ENCODE measurements at places on chromosomes 4 and X.

DNA sequence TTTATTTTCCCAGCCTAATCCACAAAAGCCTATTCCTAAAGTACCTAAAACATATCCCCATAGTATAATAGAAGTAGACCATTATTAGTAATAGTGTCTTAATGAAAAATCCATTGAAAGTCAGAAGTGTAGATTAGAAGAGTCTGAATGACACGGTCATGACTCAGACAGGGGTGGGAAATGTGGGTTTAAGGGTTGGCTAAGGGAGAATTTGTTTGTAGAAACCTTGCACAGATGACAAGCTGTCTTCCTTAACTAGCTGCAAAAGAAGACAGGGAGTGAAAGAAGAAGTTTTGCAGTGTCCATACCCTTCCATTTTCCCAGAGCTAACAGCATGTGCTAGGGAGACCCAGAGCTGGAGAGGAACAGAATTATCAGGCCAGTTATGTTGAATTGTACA, 242.7 kb upstream of the ETNPPL start:
- DNase-seq = no peak

- DNase-seq = no peak
Measured at GRCh38 chr4:79247695-79248394, 78.0 kb downstream of the NAA11 start.

DNA sequence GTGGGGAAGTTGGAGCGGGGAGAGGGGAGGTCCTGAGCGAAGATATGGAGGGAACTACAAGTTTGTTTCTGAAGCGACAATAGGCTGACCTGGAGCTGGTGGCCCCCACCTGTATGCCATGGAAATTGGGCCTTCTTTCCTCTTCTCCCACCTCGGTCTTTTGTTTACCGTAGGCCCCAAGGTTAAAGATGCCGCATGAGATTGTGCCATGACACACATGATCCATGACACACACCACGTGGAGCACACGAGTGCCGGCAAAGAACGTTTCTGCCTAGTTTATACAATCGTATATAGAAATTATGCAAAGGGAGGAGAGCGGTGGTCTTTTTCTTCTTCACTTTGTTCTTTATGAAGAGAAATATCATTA, 408 bp downstream of the TMEM33 start:
- DNase-seq = no peak

GRCh38 chr4:147041376-147041775, 95.7 kb upstream of the TTC29 start:
- no peak for DNase-seq

GRCh38 chrX:69616457-69617203, 717 bp downstream of the EDA start:
- DNase-seq = peak; percentile 66

GRCh38 chrX:1484638-1485019, 31.9 kb upstream of the ASMTL start:
- no peak for DNase-seq

DNA sequence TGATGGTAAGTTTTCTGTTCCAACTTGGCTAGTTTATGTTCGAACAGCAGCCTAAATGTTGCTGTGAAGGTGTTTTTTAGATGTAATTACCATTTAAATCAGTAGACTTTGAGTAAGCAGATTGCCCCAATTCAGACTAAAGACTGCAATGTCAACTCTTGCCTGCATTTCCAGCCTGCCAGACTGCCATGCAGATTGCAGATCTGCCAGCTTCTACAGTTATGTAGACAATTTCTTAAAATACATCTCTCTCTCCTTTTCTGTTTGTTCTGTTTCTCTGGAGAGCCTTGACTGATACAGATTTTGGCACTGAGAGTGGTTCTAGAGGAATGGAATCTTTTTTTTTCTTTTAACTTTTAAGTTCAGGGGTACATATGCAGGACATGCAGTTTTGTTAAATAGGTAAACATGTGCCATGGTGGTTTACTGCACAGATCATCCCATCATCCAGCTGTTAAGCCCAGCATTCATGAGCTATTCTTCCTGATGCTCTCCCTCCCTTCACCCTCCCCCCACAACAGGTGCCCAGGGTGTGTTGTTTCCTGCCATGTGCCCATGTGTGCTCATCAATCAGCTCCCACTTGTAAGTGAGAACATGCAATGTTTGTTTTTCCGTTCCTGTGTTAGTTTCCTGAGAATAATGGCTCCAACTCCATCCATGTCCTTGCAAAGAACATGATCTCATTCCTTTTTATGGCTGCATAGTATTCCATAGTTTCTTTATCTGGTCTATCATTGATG, 227.8 kb downstream of the CPE start:
- DNase-seq = no peak

DNA sequence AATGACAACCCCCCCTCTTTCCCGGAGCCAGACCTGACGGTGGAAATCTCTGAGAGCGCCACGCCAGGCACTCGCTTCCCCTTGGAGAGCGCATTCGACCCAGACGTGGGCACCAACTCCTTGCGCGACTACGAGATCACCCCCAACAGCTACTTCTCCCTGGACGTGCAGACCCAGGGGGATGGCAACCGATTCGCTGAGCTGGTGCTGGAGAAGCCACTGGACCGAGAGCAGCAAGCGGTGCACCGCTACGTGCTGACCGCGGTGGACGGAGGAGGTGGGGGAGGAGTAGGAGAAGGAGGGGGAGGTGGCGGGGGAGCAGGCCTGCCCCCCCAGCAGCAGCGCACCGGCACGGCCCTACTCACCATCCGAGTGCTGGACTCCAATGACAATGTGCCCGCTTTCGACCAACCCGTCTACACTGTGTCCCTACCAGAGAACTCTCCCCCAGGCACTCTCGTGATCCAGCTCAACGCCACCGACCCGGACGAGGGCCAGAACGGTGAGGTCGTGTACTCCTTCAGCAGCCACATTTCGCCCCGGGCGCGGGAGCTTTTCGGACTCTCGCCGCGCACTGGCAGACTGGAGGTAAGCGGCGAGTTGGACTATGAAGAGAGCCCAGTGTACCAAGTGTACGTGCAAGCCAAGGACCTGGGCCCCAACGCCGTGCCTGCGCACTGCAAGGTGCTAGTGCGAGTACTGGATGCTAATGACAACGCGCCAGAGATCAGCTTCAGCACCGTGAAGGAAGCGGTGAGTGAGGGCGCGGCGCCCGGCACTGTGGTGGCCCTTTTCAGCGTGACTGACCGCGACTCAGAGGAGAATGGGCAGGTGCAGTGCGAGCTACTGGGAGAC, 1.6 kb downstream of the PCDH10 start:
- peak; percentile 65 for DNase-seq

DNA sequence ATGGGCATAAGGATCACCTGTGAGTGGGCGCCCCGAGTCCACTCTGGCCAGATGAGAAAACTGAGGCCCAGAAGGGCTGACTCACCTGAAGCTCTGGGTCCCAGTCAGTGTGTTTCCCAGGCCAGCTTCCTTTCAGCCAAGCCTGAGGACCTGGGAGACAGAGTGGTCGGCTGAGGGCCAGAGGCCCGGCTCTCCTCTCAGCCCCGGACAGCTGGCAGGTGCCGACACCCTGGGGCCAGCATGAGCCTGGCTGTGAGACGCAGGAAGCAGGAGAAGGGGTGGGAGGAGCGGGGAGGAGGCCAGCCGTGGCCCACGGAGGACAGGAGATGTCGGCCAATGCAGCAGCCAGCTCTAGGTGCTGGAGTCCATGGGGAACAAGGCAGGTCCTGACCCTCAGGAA, 28.9 kb downstream of the ATP2B3 start:
- DNase-seq = no peak
